CD8-positive, alpha-beta memory T cell (primary cell): ENCODE measurements at places on chromosomes 13 and 19. TPM values are rescaled to one million over a fixed set of nuclear protein-coding genes. Genes with fewer than 3 reads are reported as not detected.

GRCh38 chr19:3708207-3708931 lies at the start of gene TJP3:
Gene TJP3 (plus strand): TSS chr19:3708384. CDS start chr19:3728433, 20,049 bp downstream.
- H3K4me3 ChIP-seq: no peak within 1 kb of the TSS
- H3K27ac ChIP-seq: no peak within 1 kb of the TSS
- H3K36me3 ChIP-seq: no peaks in the 10 kb centered on the region
- no peaks in the 10 kb centered on the region for H3K4me1 ChIP-seq
- no peaks in the 10 kb centered on the region for H3K27me3 ChIP-seq

- H3K27me3 ChIP-seq: no peaks in the 10 kb centered on the region
- no peak overlapping the region for H3K4me3 ChIP-seq
- no peaks in the 10 kb centered on the region for H3K4me1 ChIP-seq
- H3K36me3 ChIP-seq: no peaks in the 10 kb centered on the region
- peak; percentile 57 for DNase-seq
- H3K27ac ChIP-seq: no peak overlapping the region
Observed at GRCh38 chr19:13212759-13213330, 62.6 kb downstream of the IER2 start.

DNA sequence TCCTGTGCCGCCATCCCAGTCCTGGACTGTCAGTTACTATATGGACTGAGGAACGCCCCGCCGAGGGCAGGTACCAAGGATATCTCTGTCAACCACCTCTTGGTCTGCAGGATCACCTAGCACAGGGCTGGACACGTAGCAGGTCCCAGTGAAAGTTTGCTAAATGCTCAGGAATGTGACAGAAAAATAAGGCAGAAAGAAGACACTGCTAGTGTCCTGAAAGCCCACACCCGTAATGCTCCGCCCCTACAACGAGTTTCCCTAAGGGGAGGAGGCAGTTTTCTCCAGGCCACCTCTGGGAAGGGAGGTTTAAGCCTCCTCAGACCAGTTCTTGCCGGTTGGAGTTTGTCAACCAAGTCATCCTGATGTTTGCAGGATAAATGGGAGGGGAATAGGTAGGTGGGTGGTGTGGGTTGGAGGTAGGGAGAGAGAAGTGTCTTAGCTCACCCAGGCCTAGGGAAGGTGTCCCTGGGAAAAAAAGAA lies 1.7 kb upstream of the SERTAD3 start:
- peak overlapping the region; percentile 98 for H3K27ac ChIP-seq
- H3K27me3 ChIP-seq: no peaks in the 10 kb centered on the region
- peaks cover 14% of the 10 kb centered on the region for H3K4me1 ChIP-seq
- DNase-seq: no peak

The IFNL1 gene
- not detected for total RNA-seq

The SYDE1 gene
- 0.44 TPM for total RNA-seq

GRCh38 chr13:113928685-113929627 lies 44.9 kb downstream of the C13orf46 start:
- H3K27me3 ChIP-seq: peaks cover 3% of the 10 kb centered on the region
- H3K4me3 ChIP-seq: no peak overlapping the region
- no peak overlapping the region for H3K27ac ChIP-seq
- H3K4me1 ChIP-seq: peaks cover 18% of the 10 kb centered on the region
- H3K36me3 ChIP-seq: no peaks in the 10 kb centered on the region
- no peak for DNase-seq

The UBE2S gene
- 291 TPM for total RNA-seq

- H3K36me3 ChIP-seq: no peaks in the 10 kb centered on the region
- no peaks in the 10 kb centered on the region for H3K4me1 ChIP-seq
- H3K4me3 ChIP-seq: no peak overlapping the region
- no peak overlapping the region for H3K27ac ChIP-seq
- no peaks in the 10 kb centered on the region for H3K27me3 ChIP-seq
Observed at GRCh38 chr13:84651288-84651687, 769.0 kb upstream of the SLITRK1 start.

DNA sequence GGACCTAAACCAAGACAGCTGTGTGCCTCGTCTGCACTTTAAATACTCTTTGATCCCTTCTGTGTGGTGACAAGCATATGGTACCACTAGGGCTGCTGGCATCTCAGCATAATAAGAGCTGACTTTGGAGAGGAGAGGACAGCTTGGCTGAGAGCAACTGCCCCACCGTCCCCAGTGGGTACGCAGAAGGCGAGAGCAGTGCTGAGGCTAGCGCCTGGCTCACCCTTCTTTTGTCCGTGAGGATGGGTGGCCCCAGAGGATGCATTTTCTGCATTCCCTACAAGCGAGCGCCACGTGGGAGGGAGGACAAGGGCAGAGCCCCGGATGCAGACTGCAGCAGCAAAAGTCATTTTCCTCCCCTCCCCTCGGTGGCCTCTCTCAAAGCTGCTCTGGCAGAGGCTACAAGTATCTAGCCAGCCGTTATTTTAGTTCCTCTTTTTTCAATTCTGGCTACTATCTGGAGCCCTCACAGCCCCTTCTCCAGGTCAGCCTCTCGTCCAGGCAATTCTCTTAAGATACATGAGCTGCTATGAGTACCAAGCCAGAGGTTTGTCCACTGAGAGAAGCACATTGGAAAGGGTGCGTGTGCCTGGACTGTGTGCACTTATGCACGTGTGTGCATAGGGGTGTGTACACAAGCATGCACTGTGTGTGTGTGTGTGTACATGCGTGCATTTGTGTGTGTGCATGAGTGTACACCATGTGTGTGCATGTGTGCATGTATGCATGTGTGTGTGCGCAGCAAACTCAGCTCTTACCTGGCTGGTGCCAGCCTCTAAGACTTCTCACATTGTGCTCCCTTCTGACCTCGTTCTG lies 51.3 kb downstream of the RAB20 start:
- no peak for DNase-seq
- H3K36me3 ChIP-seq: no peaks in the 10 kb centered on the region
- no peaks in the 10 kb centered on the region for H3K4me1 ChIP-seq
- H3K27ac ChIP-seq: peak overlapping the region; percentile 51

The KLK4 gene
- total RNA-seq: not detected

DNA sequence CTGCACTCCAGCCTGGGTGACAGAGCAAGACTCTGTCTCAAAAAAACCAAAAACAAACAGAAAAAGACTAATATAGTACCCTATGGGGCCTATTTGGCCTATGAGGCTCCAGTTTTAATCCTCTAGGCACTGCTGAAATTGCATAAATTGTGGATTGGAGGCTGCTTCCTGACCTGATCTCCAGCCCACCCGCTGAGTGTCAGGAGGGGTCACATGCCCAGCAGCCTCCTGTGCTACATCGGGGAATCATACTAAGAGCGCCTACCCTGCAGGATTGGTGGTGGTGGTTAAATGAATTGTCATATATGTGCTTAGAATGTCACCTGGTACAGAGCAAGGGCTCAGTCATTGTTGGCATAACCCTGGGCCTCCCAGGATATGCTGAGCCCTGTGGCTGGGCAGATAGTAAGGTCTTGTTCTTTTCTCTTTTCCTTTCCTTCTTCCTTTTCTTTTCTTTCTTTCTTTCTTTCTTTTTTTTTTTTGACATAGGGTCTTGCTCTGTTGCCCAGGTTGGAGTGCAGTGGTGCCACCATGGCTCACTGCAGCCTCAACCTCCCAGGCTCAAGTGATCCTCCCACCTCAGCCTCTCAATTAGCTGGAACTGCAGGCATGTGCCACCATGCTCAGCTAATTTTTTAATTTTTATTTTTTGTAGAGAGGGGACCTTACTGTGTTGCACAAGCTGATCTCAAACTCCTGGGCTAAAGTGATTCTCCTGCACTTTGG lies 31.3 kb downstream of the LTBP4 start:
- H3K27ac ChIP-seq: no peak overlapping the region
- no peaks in the 10 kb centered on the region for H3K36me3 ChIP-seq
- DNase-seq: no peak
- no peaks in the 10 kb centered on the region for H3K4me1 ChIP-seq
- no peak overlapping the region for H3K4me3 ChIP-seq
- H3K27me3 ChIP-seq: no peaks in the 10 kb centered on the region

DNA sequence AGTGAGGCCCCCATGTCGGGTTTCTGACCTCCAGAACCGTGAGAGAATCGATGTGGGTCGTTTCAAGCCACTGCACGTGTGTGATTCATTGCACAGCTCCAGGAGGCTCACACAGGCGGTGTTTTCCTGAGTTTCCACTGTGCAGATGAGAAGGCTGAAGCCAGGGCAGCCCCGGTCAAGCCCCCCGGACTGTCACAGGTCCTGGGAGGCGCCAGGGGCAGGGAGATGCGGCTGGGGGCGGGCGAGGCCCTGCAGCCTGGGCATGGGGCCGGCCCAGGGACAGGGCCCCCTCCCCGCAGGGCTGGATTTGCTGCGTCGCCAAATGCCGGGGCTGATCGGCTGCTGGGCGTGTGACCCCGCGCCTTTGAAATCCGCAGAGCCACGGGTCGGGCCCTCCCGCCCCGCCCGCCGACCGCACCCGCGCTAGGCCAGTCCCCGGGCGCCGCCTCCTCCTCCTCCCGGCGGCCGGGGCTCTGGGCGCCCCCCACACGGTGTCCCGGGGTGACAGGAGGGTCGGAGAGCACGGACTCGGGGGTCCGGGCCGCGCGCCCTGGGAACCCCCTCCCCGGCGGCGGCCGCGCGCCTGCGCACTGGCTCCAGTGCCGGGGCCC lies 9.9 kb upstream of the MKNK2 start:
- H3K27me3 ChIP-seq: no peaks in the 10 kb centered on the region
- no peaks in the 10 kb centered on the region for H3K36me3 ChIP-seq
- peak overlapping the region; percentile 97 for H3K27ac ChIP-seq
- DNase-seq: no peak

- no peak for DNase-seq
- H3K36me3 ChIP-seq: no peaks in the 10 kb centered on the region
- no peak overlapping the region for H3K4me3 ChIP-seq
- H3K27ac ChIP-seq: no peak overlapping the region
Observed at GRCh38 chr19:7819337-7819736, 10.7 kb upstream of the EVI5L start.

DNA sequence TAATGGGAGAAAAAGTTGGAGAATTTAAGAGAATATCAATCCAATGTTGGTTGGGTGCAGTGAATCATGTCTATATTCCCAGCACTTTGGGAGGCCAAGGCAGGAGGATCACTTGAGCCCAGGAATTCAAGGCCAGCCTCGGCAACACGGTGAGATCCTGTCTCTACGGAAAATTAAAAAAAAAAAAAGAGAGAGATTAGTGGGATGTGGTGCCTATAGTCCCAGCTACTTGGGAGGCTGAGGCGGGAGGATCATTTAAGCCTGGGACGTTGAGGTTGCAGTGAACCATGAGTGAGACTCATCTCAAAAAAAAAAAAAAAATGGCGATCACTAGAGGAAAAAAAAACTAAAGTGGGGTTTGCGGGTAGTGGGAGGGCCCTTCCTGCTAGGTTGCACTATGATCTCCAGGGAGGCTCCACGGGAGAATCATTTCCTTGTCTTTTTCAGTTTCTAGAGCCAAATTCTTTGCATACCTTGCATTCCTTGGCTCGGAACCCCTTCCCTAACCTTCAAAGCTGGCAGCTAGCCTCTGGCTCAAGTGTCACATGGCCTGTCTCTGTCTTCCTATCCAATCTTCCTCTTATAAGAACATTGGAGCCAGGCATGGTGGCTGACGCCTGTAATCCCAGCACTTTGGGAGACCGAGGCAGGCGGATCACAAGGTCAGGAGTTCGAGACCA lies 5.8 kb upstream of the ERCC2 start:
- H3K36me3 ChIP-seq: no peaks in the 10 kb centered on the region
- H3K27ac ChIP-seq: no peak overlapping the region
- no peak overlapping the region for H3K4me3 ChIP-seq
- no peaks in the 10 kb centered on the region for H3K27me3 ChIP-seq
- H3K4me1 ChIP-seq: no peaks in the 10 kb centered on the region

GRCh38 chr13:99074693-99075092 lies 96.8 kb upstream of the DOCK9 start:
- no peak overlapping the region for H3K27ac ChIP-seq
- no peak for DNase-seq
- no peak overlapping the region for H3K4me3 ChIP-seq
- no peaks in the 10 kb centered on the region for H3K36me3 ChIP-seq
- no peaks in the 10 kb centered on the region for H3K27me3 ChIP-seq

DNA sequence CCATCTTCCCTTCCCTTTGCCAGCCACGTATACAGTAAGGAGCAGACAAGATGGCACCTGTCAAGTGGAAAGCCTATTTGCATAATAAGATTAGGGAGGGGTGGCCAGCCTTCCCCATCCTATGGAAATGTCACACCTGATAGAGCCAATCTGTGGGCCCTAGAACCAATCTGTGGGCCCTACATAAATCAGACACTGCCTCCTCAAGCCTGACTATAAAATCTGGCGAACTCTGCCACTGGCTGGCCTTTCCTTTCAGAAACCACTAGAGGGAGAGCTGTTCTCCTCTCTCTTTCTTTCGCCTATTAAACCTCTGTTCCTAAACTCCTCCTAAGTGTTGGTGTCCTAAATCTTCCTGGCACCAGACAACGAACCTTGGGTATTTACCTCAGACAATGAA lies 231.5 kb upstream of the KLHL1 start:
- H3K27ac ChIP-seq: no peak overlapping the region
- no peak for DNase-seq
- H3K4me3 ChIP-seq: no peak overlapping the region
- H3K27me3 ChIP-seq: no peaks in the 10 kb centered on the region
- no peaks in the 10 kb centered on the region for H3K4me1 ChIP-seq
